ENCODE measurements at places on chromosomes 1 and 21. TPM values are rescaled to one million over a fixed set of nuclear protein-coding genes. Genes with fewer than 3 reads are reported as not detected.

VHLL gene
- total RNA-seq = 1.3 TPM

SPRR2A gene
- not detected for total RNA-seq

MMEL1 gene
- 7.8 TPM for total RNA-seq

C4BPA gene
- total RNA-seq = not detected

RGS8 gene
- total RNA-seq = 10.3 TPM

Measured in parietal lobe (tissue), 2 donors.